ENCODE measurements at places on chromosomes 16 and 17.

GRCh38 chr17:81242421-81243332 is 3.6 kb downstream of the NDUFAF8 start:
- DNase-seq: no peak

DNA sequence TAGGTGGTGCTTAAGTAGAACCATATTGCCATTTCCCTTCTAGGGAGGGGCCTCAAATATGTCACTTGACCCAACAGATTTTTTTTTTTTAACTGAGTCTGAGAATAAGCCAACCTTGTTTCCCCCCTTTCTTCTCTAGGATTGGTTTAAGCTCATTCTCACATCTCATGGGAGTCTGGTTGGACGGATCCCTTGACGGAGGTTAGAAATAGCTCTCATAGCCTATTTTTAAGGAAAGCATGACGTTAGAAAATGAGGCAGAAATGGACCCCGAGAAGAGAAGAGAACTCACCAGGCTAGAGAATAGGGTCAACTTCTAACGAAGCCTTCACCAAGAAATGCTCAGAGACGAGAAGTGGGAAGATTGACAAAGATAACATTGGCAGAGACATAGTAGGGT is 95.1 kb upstream of the ZFHX3 start:
- no peak for DNase-seq

DNA sequence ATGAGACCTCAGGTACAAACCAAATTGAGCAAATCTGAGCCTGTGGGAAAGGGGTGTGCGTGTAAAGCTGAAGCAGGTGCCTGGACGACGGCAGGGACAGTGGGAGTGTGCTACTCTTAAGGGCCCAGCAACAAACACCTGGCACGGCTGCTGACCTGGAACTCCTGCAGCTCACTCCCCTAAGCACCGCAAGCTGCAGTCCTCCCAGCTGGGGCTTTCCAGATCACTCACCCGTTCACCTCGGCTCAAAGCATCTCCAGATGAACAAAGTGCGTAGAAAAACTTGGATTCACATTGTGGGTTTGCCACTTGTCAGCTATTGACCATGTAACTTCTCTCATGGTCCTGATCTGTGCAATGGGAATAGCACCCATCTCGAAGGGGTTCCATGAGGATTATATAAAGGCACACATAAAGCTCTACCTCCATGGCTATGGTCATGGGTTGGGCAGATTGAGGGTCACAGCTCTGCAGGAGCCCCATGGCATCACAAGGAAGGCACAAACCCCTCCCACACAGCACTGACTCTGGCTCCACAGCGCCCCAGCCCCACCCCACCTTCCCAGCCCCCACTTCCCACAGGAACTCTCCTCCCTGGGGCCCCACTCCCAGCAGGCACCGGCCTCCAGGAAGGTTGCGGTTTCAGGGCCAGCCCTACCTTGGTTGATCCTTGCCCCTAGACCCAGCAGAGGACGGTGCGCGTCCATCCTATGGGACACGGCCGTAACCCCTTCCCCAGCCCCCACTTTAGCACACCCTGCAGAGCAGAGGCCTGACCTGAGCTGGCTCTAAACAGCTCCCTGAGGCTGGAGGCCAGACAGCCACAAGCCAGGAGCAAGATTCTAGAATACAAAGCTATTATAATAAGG is 21.9 kb downstream of the ST3GAL2 start:
- DNase-seq: no peak

DNA sequence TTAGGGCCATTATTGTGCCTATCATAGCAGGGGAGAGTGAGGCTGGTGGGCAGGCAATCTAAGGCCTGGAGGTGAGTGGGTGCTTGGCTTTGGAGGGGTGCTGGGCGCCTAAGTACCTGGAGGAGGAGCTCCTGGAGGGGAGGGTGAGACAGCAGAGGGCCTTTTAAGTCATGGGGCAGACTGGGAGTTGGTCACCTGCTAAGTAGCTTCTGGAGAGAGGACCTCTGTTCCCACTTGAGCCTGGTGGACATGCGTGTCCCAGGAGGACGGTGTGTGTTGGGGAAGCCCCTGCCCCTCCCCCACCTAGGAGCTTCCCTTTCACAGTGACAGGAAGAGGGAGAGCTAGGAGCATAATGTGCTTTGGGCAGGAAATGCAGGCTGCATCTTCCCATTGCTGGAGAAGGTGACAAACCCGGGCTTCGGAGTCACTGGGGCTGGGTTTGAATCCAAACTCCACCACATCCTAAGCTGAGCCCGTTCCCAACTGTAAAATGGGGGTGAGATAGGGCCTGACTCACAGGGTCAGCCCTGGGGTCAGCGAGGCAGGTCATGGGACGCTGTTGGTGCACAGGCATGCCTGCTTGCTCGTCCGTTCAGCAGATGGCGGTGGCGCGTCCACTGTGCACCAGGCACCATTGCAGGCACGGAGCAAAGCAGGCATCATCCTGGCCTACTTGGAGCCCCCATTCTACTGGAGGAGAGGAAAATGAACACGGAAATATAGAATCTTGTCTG is 37.9 kb downstream of the CMIP start:
- no peak for DNase-seq

DNA sequence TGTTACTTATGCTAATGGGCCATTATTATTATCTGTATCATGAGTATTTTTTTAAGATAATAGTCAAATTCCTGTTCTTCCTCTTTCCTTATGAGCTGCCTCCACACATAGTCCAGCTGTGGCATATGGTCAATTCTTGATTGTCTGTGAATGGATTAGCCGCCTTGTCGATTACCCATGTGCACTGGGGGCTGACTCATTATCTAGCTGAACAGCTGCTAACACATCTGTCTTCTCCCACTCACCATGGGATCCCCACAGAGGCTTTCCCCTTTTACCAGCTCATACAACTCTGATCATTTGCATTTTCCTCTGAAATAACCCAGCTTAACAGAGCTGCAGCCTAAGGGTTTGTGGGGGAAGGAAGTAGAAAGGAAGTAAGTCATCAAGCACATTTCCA is 915.0 kb downstream of the CDH11 start:
- no peak for DNase-seq

- DNase-seq: peak; percentile 92
Observed at GRCh38 chr17:7561589-7562207, at the start of gene SENP3. Gene SENP3 (plus strand): TSS chr17:7561919. CDS start chr17:7563077, 1,158 bp downstream.

- no peak for DNase-seq
Observed at GRCh38 chr17:2707721-2708584, 3.6 kb downstream of the CLUH start.

GRCh38 chr17:39551879-39552278 is 55.8 kb downstream of the NEUROD2 start:
- no peak for DNase-seq

- no peak for DNase-seq
Observed at GRCh38 chr17:34616148-34616547, 36.8 kb downstream of the TMEM132E start.

DNA sequence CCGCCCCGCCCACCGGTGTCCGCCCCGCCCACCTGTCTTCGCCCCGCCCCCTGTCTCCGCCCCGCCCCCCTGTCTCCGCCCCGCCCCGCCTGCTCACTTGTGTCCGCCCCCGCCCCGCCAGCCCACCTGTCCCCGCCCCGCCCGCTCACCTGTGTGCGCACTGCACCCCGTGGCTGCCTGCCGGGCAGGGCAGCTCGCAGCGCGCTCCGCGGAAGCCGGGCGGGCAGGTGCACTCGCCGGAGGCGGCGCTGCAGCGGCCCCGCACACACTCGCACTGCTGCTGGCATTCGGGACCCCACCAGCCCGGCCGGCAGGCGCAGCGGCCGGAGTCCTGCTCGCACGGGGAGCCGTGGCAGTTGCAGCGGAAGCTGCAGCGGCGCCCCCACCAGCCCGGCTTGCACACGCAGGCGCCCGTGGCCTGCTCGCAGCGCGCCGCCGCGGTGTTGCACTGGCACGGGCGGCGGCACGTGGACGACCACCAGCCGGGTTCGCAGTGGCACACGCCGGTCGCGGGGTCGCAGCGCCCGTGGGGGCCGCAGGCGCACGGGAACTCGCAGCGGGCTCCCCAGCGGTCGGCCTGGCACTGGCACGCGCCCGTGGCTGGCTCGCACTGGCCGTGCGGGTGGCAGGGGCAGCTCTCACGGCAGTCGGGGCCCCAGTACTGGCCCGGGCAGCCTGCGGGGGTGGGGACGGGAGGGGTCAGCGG is 2.1 kb downstream of the SCARF1 start:
- DNase-seq: no peak

DNA sequence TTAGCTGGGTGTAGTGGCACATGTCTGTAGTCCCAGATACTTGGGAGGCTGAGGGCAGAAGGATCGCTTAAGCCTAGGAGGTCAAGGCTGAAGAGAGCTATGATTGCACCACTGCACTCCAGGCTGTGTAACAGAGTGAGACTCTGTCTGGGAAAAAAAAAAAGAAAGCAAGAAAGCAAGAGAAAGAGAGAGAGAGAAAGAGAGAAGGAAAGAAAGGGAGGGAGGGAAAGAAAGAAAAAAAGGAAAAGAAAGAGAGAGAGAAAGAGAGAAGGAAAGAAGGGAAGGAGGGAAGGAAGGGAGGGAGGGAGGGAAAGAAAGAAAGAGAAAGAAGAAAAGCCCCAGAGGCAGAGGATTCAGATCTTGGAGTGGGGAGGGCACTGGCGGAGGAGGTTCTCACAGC is 6.5 kb downstream of the DHX58 start:
- no peak for DNase-seq

GRCh38 chr17:74860229-74860871 is 665 bp upstream of the GRIN2C start:
- no peak for DNase-seq

DNA sequence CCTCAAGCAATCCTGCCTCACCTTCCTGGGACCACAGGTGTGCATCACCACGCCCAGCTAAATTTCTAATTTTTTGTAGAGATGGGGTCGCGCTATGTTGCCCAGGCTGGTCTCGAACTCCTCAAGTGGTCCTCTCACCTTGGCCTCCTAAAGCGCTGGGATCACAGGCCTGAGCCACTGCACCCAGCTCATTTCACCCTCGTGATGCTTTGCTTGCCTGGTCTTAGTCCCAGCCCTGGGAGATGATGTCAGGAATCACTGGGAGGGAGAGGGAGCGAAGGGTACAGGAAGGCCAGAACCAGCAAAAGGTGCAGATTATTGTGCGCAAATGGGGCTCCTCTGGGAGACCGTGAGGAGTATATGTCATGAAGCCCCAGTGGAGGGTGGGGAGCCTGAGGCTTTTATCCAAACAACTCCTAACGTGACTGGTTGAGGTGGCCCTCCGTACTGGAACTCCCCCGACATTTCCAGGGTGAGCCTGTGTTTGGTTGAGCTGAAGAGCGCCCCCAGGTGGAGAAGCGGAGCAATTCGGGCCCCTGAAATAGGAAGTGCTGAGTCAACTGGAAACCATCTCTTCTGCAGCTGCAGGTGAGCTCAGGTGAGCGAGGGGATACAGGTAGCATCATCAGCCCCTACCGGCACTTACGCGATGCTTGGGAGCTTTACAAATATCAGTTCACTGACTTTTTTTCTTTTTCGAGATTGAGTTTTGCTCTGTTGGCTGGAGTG is 41.2 kb upstream of the HAPSTR1 start:
- no peak for DNase-seq

GRCh38 chr16:19330841-19331397 is 45.4 kb downstream of the CLEC19A start:
- no peak for DNase-seq

GRCh38 chr17:74862108-74862901 is 2.6 kb upstream of the GRIN2C start:
- DNase-seq: peak; percentile 44

DNA sequence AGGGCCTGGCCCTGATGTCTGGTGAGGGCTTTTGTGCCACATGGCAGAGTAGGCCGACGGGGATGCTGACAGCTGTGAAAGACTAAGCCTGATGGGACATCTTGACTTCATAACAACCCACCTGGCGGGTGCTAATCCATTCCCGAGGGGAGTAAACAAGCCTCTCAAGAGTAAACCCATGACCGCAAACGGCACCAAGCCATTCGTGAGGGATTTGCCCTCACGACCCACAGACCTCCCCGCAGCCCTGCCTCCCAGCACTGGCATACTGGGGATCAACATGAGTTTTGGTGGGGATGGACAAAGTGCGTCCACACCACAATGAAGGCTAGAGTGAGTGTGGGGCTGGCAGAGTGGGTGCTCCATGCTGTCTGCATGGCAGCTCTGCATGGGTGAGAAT is 11.7 kb downstream of the RNF213 start:
- no peak for DNase-seq

- no peak for DNase-seq
Observed at GRCh38 chr16:24119807-24120206, 136.3 kb upstream of the CACNG3 start.

- DNase-seq: no peak
Observed at GRCh38 chr17:14361470-14361869, 60.6 kb downstream of the HS3ST3B1 start.

GRCh38 chr17:80476877-80477646 is 655 bp upstream of the NPTX1 start:
- no peak for DNase-seq

GRCh38 chr16:81548876-81549546 is 104.4 kb downstream of the CMIP start:
- DNase-seq: no peak

GRCh38 chr17:14616528-14616927 is 315.6 kb downstream of the HS3ST3B1 start:
- DNase-seq: no peak

DNA sequence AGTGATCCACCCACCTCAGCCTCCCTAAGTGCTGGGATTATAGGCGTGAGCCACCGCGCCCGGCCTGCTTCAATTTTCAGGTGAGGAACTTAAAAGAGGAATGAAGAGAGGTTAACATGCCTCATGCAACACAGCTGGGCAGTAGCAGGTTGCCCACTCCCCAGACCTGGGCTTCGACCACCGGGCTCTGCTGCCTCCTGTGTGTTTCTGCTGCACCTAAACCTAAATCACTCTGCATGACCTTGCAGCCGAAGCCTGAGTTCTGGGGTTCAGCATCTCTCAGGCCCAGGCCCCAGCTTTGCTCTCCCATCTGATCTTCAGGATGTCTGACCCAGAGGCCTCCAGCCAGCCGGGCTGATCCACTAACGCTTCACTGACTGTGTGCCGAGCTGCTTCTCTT is 112.6 kb downstream of the OR1D5 start:
- DNase-seq: no peak

DNA sequence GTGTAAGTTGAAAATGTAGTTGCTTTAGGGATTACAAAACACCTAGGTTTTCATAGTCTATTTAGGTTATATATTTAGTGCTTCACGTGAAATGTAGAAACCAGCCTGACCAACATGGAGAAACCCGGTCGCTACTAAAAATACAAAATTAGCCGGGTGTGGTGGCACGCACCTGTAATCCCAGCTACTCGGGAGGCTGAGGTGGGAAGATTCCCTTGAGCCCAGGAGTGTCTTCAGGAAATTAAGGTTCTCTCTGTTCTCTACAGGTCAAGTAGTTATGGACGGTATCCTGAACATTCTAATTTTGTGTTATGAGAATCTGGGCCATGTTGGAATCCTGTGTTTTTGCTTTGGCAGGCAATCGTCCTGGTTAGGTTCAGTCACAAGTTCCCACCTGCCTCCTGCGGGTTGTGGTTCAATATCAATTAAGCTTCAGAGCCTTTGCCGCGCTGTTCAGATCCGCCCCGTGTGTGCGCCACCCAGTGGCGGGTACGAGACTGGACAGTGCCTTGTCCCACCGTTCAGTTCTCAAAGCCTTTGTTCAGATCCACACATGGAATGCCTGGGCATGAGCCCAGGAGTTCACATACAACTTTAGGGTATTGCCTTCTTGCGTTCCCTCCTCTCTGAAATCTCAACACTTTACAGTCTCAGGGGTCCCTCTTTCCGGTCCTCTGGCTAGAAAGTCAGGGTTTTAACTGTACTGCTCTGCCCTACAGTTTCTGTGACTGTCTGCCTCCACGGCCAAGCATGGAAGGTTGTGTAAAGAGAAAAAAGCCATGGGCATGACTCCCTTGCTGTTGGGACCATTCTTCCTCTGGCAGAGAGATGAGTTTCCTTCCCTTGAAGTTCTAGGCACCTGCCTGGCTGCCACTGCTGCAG is 41.7 kb downstream of the HEATR6 start:
- peak; percentile 65 for DNase-seq

GRCh38 chr17:30212750-30213149 is 22.7 kb downstream of the SLC6A4 start:
- no peak for DNase-seq
